Cortex of kidney (tissue), 1 donor: ENCODE measurements at places on chromosomes 3 and 15.

- no peak for DNase-seq
Observed at GRCh38 chr3:41819236-41819635, 142.7 kb downstream of the ULK4 start.

GRCh38 chr3:105823149-105823867 lies 45.5 kb downstream of the CBLB start:
- no peak for DNase-seq

GRCh38 chr3:50450209-50450921 lies 53.1 kb downstream of the CACNA2D2 start:
- DNase-seq = no peak

GRCh38 chr15:73442421-73442820 lies 543 bp upstream of the REC114 start:
- DNase-seq = no peak

DNA sequence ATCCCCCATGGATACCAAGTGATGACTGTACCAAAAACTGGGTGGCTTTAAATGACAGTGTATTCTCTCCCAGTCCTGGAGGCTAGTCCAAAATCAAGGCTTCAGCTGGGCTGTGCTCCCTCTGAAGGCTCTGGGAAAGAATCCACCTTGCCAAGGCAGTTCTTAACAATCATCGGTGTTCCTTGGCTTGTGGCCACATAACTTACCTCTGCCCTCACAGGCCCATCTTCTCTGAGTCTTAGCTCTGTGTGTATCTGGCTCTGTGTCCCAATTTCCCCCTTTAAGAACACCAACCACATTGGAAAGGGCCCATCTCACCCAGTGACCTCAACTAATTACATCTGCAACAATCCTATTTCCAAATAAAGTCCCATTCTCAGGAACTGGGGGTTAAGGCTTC lies 503.0 kb upstream of the PROK2 start:
- no peak for DNase-seq

DNA sequence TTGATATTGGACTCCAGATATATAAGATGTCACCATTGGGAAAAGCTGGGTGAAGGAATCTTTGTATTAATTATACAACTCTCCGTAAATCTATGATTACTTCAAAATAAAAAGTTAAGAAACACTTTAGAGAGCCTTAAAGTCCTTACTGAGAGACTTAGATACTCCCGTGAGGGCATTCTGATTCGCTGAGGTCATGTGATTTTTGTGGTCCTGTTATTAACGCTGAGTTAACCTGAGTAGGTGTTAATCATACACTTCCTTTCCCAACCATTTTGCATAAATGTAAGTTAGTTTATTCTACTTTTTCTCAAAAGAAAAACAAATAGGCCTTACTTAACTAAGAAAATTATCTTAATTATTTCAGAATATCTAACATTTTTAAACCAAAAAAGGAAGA lies 67.1 kb upstream of the LMOD3 start:
- DNase-seq = no peak

DNA sequence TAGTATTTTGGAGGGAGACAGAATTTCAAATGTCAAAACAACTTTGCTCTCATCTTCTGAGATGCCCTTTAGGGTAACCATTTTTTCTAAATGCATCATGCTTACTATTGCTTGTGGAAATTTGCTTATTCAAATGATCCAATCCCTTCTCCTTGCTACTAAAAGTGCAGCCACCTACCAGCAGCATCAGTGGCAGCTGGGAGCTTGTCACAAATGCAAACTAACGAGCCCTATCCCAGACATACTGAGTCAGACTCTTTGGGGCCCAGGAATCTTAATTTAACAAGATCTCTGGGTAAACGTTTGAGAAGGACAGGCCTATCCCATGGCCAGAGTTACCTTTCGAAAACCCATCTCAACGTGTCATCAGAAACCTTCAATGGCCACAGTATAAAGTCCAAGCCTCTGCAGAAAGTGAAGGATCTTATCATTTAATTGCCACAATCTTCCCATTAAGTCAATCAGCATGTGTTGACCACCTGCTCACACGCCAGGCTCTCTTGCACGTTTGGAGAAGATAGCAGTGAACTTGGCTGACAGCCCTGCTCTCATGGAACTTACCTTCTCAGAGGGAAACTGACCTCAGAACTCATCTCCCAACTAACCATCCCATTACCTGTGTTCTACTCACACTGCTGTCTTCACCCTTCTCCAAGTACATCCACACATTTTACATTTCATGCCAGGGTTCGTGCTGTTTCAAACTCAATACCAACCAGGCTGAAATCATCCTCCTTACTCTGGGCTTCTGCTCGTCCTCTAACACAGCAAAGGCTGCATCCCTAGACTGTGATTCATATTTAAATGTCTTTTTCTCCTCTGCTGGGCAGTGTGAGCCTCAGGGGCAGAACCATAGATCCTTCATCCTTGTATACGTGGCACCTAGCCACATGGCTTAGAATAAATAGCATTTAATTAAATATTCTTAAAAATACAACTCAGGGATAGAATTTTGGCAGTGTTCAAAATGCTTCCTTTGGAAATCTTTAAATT lies 24.8 kb upstream of the VGLL4 start:
- DNase-seq = no peak

GRCh38 chr3:128283421-128283820 lies 130.1 kb downstream of the EEFSEC start:
- DNase-seq = no peak

DNA sequence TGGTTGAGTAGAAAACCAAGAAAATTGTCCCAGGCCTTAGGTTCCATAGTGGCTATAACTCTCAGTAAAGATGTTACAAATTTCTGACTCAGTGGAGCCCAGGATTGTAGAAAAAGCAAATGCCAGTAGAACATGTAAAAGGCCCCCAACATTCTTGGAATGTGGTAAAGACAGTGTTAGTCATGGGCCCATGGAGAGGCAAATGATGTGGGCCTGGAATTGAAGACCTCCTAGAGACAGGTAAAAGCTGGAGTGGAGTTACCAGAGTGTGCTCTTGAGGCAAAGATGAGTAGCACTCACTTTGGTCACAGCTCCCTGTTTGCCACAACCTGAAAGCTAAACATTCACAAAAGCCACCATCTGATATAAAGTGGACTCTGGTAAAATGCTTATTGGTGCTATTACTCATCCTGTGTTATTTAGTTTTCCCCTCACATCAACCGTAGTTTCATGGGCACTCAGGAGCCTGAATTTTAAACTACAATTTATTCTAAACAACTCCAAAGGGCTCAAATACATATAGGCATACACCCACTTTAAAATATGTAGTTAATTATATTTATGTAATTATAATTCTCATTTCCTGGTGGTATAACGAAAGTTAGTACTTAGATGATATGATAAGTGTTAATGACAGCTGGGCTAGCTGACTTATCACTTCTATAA lies 359.6 kb upstream of the NECTIN3 start:
- DNase-seq = no peak

DNA sequence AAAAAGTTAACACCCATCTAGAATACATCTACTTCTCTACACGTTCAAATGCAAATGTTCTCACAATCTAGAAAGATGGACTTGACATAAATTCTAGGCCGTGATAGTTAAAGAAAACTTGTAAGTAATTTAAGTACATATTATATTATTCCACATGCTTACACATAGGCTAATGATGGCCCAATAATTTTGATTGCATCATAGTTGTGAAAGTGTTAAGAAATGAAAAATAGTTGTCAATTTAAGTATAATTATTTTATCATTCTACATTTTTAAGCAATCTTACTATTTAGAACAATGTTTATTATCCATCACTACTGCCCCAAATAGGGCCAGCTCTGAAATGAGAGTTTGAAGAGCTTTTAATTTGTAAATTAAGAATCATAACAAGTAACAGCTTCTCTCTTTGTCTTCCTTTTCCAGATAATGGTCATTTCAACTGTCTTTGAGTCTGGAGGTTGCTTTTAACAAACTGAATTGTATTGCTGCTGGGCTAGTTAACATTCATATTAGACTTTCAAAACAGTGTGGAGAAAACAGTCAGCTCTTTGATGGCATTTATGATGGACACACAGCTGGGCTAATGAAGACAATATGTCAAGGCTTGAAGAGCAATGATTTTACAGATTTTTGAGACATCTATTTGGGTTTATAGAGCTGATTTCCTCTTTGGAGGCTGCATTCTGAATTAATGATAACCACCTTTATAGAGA lies 246.1 kb upstream of the KCNH8 start:
- DNase-seq = no peak

DNA sequence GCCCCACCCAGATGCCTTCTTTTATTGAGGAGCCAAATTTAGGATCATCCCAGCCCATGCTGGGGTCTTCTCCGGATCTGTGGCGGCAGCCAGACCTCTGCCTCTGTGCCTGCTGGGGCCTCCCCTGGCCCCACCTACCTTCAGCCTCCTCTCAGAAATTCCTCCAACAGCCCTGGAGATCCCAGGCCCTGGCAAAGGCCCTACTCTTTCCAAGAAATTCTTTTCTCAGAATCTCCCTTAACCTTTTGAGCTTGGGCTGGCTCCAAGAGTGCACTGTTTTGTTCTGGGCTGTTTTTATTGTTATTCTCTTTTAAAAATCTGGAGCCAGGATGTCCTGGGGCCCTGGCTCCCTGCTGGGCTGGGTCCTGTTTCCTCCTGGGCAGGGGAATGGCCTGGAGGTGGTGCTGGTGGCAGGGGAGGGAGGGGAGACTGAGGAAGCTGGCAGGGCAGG lies 57.8 kb downstream of the GRIP2 start:
- DNase-seq = no peak

GRCh38 chr3:71055257-71056001 lies 528.1 kb downstream of the FOXP1 start:
- no peak for DNase-seq

DNA sequence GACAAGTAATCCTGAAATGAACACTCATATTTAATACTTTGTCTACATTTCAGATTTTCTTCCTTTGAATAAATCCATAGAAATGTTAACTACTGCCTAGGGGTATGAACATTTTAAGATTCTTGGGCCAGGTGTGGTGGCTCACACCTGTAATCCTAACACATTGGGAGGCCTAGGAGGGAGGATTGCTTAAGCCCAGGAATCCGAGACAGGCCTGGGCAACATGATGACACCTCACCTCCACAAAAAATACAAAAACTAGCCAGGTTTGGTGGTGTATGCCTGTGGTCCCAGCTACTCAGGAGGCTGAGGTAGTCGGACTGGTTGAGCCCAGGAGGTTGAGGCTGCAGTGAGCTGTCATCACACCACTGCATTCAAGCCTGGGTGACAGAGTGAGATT lies 73.9 kb upstream of the PIAS1 start:
- DNase-seq = no peak
